ENCODE measurements at places on chromosomes 1 and 21.

GRCh38 chr1:167090314-167090942, at the start of gene GPA33:
Gene GPA33 (minus strand): TSS chr1:167090377. CDS start chr1:167090287, 90 bp downstream.
- DNase-seq, result peak; percentile 54

GRCh38 chr1:237528545-237528944, 362.2 kb downstream of the ZP4 start:
- no peak for DNase-seq

DNA sequence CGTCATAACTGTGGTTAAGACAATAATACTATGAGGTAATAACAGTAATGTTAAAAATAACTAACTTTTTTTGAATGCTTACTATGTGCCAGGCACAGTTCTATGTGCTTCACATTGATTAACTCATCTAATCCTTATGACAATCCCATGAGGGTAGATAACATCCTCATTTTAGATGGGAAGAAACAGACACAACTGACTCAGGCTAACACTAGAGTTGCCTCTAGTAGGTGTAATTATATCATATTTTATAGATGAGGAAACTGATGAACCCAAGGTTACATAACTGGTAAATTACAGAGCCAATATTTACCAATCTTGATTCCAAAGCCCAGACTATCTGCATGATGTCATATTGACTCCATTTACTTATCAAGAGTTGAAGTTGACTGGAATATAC, 23.5 kb downstream of the SERPINC1 start:
- no peak for DNase-seq

GRCh38 chr1:35683012-35683411, 35.7 kb downstream of the C1orf216 start:
- DNase-seq, result no peak

DNA sequence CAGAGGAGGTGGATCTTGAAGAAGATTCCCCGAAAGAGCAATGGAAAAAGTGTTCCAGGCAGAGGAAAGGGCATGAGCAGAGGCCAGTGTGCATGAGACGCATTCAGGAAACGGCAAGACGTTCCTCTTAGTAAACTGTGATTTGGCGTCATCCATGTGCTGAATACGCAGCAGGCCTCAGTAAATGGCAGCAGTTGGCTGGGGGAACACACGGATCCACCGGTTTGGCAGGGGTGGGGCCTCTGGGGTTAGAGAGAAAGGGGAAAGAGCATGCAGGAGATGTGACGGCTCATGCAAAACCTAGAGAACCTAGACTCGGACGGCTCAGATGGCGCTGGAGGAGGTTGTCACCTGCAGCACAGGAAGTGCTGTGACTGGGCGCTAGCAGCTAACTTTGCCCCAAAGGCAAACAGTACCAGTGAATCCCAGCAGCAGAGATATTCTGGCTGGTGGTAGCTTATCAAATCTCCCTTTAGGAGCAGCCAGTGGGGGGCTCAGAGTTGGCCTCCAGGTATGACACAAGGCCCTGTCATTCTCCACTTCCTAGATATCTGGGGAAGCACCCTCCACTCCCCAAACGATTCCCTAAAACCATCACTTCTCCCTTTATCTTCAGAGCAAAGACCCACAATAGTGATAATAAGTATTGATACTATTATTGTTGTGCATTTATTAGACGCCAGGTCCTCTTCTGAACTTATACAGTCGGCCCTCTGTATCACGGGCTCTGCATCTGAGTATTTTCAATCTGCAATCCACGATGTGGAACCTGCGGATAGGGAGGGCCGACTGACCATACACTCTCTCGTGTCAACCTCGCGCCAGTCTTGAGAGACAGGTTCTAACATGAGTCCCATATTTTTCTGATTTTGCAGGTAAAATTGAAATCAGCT, 7.6 kb downstream of the LAPTM5 start:
- DNase-seq, result peak; percentile 70

- DNase-seq, result no peak
These were observed 9.2 kb upstream of the PLEKHG5 start for GRCh38 chr1:6500544-6501278.

DNA sequence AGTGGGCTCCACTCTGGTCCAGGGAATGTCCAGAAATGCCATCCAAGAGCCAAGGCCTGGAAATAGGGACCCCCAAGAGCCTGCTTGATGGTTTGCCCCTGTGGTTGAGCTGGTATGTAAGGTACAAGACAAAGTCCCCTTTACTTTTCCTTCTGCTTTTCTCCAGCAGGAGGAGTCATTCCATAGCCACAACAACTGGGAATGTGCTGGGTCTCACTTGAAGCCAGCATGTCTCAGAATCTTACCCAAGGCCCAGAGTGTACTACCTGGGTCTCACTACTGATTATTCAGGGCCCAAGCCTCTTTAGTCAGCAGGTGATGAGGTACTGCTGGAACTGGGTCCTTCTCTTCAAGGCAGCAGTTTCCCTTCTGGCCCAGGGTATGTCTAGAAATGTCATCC, 62.1 kb upstream of the CD55 start:
- DNase-seq, result no peak

- no peak for DNase-seq
These were observed 411.3 kb downstream of the PTPRU start for GRCh38 chr1:29647581-29647980.

GRCh38 chr21:39348040-39348354, 891 bp downstream of the HMGN1 start:
- DNase-seq, result no peak

GRCh38 chr21:41678924-41679318, 87.9 kb downstream of the RIPK4 start:
- no peak for DNase-seq

- DNase-seq, result no peak
These were observed 113.2 kb downstream of the TOMM20 start for GRCh38 chr1:235015291-235015985.

DNA sequence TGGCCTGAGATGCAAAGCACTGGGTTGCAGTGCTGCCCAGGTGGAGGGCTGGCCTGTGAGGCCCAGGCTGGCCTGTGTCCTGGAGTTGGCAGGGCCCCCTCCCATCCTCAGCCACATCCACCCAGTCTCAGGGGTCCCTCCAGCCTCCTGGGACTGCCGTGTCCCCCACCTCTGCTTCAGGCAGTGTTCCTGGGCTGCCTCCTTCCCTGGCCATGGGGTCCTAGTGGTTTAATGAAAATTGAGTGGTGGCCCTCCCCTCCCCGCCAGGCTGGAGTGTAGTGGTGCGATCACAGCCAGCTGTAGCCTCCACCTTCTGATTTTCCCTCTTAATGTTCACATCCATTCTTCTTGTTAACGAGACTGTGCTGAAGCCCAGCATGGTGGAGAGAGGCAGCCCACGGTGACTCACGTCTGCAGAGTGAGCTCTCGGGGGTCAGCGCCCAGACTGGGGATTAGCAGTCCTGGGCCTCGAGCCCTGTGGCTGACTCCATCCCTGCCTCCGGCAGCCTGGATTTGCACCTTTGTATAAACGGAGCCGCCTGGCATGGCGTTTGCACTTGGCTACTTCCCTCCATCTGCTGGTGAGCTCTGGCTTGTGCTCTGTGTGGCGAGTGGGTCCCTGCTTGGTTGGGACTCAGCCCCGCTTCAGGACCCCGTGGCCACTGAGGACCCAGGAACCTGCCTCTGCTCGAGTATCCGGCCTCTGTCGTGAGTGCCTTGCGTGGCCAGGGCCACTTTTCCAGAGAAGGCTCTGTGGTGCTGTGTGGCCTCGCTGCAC, 6.9 kb downstream of the MIB2 start:
- no peak for DNase-seq

GRCh38 chr1:179151908-179152682, 70.2 kb downstream of the TOR3A start:
- DNase-seq, result no peak

- no peak for DNase-seq
These were observed 593.8 kb downstream of the LRRIQ3 start for GRCh38 chr1:73604211-73604610.

- no peak for DNase-seq
These were observed 13.1 kb downstream of the OPTC start for GRCh38 chr1:203506858-203507626.

DNA sequence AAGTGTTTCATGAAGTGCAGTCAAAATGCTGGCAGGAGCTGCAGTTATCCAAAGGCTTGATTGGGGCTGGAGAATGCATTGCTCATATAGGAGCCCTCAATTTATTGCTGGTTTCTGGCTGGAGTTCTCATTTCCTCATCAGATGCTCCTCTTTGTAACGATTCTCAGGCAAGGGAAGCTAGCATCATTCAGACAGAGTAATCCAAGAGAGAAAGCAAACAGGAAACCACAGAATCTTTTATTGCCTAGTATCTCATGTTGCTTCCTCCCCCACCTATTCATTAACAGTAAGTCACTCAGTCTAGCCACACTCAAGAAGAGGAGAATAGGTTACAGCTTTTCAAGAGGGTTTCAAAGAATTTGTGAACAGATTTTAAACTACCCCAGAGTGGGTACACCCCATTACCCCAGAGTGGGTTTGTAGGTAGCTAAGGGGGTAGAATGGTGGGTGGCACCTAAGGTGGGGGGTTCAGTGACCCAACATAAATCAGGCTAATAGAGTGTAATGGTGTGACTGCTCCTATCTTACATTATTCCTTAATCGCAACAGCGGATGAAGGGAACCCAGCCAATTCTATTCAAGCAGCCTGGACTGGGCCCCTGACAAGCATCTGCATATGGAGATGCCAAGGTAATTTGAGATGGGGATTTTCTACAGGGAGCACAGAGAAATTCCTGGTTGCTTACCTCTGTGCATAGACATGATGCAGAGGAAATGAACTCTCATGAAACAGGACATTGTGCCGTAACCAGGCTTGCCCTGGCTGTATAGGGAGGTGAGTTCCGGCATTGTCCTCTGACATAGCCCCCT, 67.1 kb downstream of the KCNJ15 start:
- DNase-seq, result peak; percentile 69

GRCh38 chr1:46342084-46342656, 1.6 kb downstream of the NSUN4 start:
- peak; percentile 20 for DNase-seq

GRCh38 chr1:71698186-71698585, 584.2 kb downstream of the NEGR1 start:
- peak; percentile 76 for DNase-seq

GRCh38 chr1:180228648-180229482, 1.2 kb upstream of the LHX4 start:
- DNase-seq, result no peak

GRCh38 chr1:166980383-166980782, 5.0 kb upstream of the ILDR2 start:
- DNase-seq, result no peak

GRCh38 chr21:33058527-33058926, 11.4 kb upstream of the OLIG1 start:
- DNase-seq, result no peak

GRCh38 chr1:186899977-186900376, 71.2 kb downstream of the PLA2G4A start:
- DNase-seq, result no peak

- no peak for DNase-seq
These were observed 43.6 kb upstream of the PDE9A start for GRCh38 chr21:42609811-42610210.

DNA sequence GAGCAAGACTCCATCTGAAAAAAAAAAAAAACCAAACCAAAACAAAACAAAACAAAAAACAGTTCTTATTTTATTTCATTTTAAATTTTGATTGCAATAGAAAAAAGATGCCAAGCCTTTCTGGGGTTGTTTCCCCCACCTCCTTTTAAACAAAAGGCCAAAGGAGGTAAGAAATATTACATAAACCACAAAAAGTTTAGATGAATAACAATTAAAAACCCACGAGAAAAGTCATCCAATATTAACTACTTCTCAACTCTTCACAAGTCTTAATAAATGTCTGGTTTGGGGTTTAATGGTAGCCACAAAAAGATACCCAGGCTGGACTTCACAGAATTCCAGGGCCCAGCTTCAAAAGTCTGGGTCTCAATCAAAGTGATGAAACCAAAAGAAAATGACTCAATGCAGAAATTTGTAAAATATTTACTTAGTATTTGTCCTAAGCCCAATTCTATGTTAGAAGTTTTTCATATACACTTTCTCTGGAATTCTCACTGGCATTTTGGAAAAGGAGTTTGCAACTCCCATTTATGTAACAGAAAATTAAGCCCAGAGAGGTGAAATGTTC, 47.0 kb upstream of the SDC3 start:
- DNase-seq, result no peak

DNA sequence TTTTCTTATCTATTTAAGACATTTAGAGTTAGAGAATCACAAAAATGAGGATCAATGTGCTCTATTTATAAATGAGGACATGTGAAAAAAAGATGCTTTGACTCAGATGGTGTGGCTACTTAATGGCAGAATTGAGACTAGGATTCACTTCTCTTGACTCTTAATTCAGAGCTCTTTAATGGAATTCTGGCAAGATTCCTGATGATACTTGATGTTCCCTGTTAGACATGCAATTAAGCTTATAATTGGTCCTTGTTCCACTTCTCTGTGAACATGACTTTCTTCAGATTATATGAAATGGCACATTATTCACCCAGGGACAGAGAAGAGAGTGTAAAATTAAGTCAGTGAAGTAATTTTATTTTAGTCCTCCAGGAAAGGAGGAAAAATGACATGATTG, 165.3 kb downstream of the LRRC7 start:
- no peak for DNase-seq

DNA sequence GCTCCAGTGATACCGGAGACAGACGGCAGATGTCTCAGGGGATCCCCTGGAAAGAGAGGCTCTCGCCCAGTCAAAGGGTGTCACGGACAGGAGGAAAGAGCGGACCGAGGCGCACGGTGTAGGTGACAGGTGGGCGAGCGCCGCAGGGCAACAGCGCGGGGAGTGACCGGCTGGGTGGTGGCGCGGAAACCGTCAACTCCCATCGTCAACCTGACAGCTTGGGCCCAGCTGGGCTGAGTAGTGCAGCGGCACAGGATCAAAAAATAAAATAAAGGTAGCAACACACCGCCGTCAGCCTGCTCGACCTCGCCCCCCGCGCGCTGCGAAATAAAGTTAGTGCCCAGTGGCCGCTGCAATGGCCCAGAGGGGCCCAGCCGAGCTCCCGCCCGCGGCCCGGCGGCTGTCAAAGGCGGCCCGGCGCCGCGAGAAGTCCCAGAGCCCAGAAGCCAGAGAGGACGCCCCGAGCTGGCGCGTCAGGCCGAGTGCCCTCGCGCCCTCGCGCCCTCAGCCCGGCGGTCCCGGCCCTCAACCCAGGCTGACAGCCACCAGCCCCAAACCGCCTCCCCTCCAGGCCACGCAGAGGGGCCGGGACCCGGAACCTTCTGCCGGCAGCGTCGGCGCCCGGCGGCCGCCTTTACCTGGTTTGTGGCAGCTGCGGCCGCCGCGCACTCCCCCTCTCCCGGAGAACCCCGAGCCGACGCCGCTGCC, at the start of gene LYST:
Gene LYST (minus strand): TSS at position 702 of the 708 bp plus-strand sequence. CDS start 36,489 bp downstream, outside the sequence.
- no peak for DNase-seq

- peak; percentile 26 for DNase-seq
These were observed 11.4 kb upstream of the KCNA3 start for GRCh38 chr1:110686188-110686587.

GRCh38 chr1:178371933-178372388, 124.8 kb downstream of the CLEC20A start:
- no peak for DNase-seq

- DNase-seq, result no peak
These were observed 374.9 kb downstream of the DSCAM start for GRCh38 chr21:40472013-40472412.

DNA sequence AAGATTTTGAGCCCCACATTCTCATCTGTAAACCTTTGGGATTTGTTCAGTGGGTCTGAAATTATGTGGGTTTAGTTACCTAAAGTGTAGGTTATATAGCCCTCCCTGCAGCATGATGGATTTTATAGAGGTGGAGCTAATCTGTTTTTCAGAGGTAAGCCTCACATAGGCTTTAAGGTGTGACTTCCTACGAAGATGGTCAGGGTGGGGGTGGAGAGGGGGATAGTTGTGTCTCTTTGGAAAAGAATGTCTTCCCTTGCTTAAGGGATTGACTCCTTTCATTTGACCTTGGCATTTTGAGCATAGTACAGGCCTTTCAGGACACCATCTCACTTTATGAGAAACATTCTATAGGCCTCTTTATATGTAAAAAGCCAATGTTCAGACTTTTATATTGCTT, 3.4 kb downstream of the CACHD1 start:
- no peak for DNase-seq
